ENCODE measurements at places on chromosomes 3 and 15.
A peak's percentile ranks its signal among the peaks of the same experiment; 100 is the strongest.

- peak; percentile 44 for DNase-seq
Observed at GRCh38 chr15:89912145-89912673, 543 bp downstream of the ARPIN start.

GRCh38 chr3:3038201-3038991, 71.8 kb downstream of the IL5RA start:
- DNase-seq, result peak; percentile 47

DNA sequence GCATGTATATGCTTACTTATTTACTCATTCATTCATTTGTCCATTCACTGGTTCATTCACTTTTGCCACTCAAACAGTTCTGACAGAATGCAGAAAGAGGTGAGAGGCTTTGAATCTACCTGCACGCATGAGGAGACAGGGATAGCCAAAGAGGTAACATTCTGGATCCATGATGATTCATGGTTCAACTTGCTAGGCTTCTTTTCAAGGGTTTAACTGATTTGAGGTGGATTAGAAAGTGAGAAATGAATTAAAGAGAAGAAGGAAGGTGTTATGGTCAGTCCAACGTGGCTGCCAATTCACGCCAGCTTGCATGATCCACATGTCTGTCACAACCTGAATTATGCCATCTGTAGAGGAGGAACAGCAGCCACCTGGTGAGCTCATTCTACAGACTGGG, 260.6 kb downstream of the ARRDC4 start:
- DNase-seq, result no peak

GRCh38 chr3:12722226-12722625, 36.8 kb downstream of the TMEM40 start:
- DNase-seq, result no peak

DNA sequence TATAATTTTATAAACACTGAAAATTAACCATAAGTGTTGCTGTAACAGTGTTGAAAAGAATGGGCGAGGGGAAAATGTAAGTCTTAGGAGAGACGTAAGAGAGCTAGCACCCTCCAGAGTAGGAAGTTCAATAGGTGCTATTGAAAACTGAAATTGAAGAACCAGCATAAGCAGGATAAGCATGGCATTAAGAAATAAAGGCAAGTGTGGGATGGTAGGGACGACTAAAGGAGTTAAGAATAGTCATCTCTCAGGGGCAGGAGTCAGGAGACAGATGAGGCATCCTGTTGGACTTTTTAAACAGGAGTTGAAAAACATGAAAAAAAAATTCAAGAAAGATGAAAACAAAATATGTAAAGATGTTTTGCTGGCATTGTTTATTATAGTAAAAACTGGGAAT, 43.5 kb downstream of the ABHD2 start:
- DNase-seq, result no peak

GRCh38 chr3:36937492-36937891, 7.4 kb downstream of the TRANK1 start:
- no peak for DNase-seq

DNA sequence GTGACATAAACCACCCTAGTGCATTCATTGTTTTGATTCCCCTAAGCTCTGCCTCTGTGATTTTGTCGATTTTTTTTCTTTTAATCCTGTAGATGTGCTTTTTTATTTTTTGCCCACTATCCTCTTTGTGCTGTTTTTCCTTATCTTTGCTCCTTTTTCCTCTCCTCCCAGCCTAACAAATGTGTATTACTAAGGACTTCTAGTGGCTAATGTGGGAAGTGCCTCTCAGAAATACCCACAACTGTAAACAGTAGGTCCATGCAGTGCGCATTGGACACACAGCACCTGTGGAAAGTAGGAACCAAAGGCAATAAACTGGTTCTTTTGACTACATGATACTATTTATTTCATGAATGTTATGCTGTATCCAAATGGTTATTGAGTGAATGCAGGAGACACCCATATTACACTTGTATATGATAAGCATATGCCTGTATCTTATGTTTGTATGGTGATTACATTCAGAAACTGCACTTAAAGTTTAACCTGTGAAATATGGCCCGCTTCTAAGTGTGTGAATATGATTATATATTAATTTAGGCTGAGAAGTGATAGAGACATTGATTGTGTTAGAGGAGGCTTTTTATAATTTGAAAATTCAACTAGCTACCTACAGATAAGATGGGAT, 147.8 kb downstream of the PLCL2 start:
- DNase-seq, result no peak

Measured in prostate gland (tissue), 2 donors.